ENCODE measurements at places on chromosomes 12 and 14.

GRCh38 chr12:15839041-15839440 is 43.1 kb upstream of the STRAP start:
- DNase-seq, result no peak

DNA sequence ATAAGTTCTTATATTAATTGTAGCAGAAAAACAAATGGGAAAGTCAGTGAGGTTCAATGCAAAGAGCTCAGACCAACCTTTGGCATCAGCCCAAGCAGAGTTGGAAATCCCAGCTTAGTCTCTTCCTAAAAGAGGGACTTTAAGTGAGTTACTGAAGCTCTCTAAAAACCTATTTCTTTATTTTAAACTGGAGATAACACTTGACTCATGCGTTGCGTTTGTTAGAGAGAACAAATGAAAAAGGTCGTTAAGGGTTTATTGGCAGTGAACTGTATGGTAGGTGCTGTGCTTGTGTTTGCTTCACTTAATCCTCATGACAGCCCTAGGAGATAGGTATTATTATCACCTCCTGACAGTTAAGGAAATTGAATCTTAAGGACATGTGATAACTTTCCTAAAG is 396.5 kb downstream of the RAD51B start:
- DNase-seq, result no peak

DNA sequence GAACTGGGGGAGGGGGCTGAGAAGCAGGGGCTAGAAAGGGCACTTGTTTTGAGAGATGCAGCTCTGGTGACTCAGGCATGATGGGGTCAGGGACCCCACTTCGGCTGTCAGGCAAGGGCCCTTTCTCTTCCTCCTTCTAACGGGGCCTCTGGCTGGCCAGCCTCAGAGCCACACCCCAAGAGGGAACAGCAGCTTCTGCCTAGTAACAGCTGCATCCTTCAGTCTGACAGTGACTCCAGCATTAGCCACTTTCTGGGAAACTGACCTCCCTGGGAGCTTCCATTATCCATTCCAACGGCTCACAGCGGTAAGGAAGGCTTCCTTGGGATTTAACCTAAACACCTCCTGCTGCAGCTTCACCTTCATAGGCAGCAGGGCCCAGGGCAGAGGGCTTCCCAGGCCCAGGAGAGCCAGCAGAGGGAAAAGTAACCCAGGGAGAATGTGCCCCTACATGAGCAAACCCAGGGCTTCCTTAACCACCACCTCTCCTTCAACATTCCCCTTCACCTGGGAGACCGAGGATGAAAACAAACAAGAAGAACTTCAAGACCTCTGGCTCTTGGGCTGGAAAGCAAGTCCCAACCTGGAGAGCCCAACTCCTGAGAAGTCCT is 2.7 kb downstream of the NCKAP5L start:
- DNase-seq, result no peak

DNA sequence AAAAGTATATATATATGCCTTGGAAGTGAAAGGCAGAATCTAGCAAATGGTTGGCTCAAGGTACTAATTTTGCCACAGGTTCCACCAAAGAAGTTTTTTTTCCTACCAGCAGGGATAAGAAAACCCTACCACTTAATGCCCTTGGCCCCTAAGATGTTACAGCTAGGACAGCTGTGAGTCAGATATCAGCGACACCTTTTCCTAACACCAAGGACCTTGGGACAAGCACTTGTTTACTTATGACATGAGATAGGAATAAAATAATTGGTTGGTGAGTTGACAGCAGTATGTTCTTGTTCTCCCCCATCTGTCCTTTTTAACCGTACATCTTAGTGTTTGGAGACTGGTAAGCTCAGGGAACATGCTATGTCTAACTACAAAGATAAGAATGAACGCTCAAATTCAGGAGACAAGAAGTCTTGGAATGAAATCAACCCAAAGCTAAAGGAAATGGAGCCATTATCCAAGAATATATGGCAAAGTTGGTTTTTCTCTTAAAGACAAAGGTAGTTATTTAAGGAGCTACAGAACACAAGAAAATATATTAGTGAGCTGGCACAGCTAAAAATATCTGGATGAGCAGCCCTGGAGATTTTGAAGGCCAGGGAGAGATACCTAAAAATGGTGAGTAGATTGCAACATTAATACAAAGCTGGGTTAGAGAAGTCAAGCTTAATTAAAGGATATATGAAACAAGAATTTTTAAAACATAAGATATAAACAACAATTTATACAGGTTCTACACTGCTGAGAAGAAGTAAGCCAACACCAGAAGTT is 126.8 kb downstream of the TMTC1 start:
- no peak for DNase-seq

DNA sequence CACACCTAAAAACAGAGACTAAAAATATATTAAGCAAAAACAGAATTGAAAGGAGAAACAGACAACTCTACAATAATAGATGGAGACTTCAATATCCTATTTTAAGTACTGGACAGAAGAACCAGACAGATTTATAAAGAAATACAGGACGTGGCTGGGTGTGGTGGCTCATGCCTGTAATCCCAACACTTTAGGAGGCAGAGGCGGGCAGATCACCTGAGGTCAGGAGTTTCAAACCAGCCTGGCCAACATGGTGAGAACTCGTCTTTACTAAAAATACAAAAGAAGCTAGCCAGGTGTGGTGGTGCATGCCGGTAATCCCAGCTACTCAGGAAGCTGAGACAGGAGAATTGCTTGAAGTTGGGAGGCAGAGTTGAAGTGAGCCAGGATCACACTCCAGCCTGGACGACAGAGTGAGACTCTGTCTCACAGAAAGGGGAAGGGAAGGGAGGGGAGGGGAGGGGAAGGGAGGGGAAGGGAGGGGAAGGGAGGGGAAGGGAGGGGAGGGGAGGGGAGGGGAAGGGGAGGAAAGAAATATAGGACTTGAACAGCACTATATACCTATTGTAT is 53.0 kb downstream of the CDK17 start:
- peak; percentile 15 for DNase-seq

DNA sequence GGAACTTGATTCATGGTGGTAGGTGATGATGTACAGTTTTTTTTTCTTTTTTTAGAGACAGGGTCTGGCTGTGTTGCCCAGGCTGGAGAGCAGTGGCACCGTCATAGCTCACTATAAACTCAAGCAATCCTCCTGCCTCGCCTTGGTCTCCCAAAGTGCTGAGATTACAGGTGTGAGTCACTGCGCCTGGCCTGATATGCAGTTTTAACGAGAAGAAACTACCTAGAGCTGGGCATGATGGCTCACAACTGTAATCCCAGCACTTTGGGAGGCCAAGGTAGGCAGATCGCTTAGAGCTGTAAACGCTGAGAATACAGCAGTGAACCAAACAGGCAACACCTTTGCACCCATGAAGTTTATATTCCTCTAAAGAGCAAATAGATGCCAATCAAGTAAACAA is 13.0 kb upstream of the VPS37B start:
- no peak for DNase-seq

DNA sequence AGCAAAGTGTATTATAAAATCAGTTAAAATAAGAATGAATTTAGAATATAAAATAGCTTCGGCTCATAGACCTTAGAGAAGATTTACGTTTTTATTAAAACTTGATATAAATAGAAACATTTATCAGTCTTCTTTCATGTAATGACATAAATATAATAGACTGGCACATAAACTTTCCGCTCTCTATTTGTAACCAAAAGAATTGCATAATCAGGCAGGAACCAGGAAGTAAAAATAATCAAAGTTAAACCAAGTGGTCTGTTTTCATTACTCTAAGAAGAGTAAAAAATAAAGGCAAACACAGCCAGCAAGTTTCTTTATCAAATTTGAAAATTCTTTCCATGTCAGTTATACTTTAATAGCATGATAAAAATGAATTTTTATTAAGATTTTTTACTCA is 46.3 kb upstream of the ATP2A2 start:
- no peak for DNase-seq

GRCh38 chr12:64893961-64894360 is 69.5 kb downstream of the TBC1D30 start:
- DNase-seq, result no peak

GRCh38 chr14:104994978-104995377 is 9.4 kb downstream of the CLBA1 start:
- no peak for DNase-seq

GRCh38 chr14:100901391-100902183 is 1.9 kb downstream of the RTL1 start:
- no peak for DNase-seq

DNA sequence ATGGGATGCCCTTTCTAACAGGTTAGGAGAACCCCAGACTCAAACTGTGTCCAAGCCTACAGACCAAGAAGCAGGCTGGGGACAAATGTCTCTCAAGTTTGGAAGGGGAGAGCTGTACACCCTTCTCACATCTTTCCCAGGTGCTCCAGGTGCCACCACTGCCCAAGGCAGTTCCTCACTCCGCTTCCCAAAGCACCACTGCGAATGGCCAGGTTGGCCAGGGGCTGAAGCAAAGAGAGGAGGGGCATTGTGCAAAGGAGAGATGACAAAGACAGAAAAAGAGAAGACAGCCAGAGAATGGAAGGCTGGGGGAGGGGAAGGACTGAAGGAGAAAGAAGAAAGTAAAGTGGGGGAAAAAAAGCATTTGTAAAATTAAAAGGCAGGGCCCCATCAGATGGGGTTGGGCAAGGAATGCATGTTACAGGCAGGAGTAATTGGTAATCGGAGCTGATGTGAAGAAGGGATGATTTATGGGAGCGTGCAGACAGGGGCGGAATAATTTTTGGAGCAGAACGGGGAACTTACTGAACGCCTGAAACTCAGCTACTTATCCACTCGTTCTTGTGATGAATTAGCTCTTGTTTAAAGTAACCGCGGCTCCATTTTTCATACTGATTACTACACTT is 165.8 kb downstream of the ESRRB start:
- no peak for DNase-seq

Data from NCI-H2029 treated with DMSO at 0.1 percent for 48 hours (cell line).